ENCODE measurements at places on chromosomes 6 and 20. TPM values are rescaled to one million over a fixed set of nuclear protein-coding genes. Genes with fewer than 3 reads are reported as not detected.

GSTA3 gene
- not detected for total RNA-seq

CTSA gene
- total RNA-seq, result 63.7 TPM

BPIFB4 gene
- total RNA-seq, result not detected

GRM1 gene
- total RNA-seq, result 0.17 TPM

RUNX2 gene
- not detected for total RNA-seq

OR2J3 gene
- not detected for total RNA-seq

EFCAB8 gene
- total RNA-seq, result not detected
